ENCODE measurements at places on chromosomes 3 and 15.

- no peak for DNase-seq
Measured at GRCh38 chr15:63686351-63686750, 89.2 kb downstream of the FBXL22 start.

GRCh38 chr15:69949485-69949884 is 148.2 kb downstream of the TLE3 start:
- DNase-seq = no peak

- DNase-seq = peak; percentile 45
Measured at GRCh38 chr3:195133462-195133861, 137.5 kb downstream of the XXYLT1 start.

- DNase-seq = peak; percentile 11
Measured at GRCh38 chr3:111541911-111542483, at the start of gene CD96. CD96 (plus strand) TSS chr3:111542197; CDS start chr3:111542249, 52 bp downstream.

DNA sequence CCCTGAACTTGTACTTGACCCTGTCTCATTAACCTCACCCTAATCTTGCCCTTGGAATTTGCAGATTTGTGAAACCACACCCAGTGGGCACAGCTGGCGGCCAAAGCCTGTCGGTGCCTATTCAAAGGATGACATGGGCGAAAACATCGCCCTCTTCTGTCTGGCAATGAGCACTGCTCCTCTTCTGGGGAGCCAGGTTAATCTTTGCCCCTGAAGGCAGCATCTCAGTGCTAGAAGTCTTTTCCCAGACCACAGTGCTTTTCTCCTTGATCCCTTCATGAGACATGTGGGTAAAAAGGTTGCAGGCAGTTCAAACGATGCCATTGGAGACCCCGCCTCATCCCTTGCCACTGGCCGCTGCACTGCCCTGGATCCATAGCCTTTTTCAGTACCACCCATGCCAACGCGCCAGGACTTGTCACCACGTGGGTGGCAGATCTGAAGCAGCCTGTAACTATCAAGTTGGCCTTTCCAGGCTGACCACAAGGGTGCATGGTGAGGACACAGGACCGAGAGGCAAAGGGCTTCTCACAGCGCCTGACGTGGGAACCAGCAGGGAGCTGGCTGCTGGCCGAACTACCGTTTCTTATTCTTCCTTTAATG is 6.5 kb upstream of the DNASE1L3 start:
- DNase-seq = peak; percentile 56

DNA sequence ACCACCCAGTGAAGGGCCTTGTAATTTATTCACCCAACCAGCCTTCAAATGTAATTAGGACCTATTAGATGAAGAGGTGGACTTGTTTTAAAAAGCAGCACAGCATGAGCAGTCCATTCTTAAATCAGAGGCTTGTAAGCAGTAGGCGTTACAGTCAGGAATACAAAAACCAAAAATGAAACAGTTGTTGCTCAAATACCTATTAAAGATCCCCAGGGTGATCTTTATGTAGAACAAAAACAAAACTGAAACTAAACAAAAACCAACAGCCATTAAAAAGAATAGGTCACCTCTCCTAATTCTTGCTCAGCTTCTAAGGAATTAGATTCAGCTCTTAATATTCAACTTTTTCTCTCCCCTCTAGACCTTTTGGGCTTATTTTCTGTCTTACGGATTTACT is 104.9 kb upstream of the ST8SIA2 start:
- peak; percentile 33 for DNase-seq

DNA sequence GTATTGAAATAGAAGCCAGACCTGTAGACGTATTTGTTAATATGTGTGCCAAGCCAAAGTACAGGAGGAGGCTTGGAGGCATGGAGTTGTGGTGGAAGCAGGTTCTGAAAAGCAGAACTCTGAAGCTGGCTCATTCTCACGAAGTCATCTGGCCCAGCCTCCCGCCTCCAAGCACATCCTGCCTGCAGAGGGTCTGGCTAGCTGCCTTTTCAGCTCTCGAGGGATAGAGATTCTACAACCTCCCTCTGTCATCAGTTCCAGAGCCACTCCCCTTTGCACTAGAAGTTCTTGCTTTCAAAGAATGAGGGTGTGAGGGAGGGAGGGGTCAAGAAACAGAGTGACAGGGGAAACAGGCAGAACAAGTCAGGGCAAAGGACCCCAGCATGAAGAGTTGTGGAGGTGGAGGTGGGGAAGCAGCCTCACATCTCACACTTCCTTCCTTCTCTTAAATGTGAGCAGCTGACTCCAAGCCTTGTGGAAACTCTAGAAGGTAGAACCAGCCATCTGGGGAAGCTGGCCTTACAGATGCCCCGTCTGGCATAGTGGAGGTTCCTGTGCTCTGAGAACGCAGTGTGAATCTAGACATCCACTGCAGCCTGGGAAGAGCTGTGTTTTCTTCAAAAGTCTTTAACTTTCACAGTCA is 95.3 kb downstream of the SLC49A4 start:
- peak; percentile 39 for DNase-seq

- no peak for DNase-seq
Measured at GRCh38 chr3:133578548-133579191, 5.2 kb downstream of the CDV3 start.

GRCh38 chr3:71901645-71902044 is 116.7 kb upstream of the PROK2 start:
- no peak for DNase-seq

DNA sequence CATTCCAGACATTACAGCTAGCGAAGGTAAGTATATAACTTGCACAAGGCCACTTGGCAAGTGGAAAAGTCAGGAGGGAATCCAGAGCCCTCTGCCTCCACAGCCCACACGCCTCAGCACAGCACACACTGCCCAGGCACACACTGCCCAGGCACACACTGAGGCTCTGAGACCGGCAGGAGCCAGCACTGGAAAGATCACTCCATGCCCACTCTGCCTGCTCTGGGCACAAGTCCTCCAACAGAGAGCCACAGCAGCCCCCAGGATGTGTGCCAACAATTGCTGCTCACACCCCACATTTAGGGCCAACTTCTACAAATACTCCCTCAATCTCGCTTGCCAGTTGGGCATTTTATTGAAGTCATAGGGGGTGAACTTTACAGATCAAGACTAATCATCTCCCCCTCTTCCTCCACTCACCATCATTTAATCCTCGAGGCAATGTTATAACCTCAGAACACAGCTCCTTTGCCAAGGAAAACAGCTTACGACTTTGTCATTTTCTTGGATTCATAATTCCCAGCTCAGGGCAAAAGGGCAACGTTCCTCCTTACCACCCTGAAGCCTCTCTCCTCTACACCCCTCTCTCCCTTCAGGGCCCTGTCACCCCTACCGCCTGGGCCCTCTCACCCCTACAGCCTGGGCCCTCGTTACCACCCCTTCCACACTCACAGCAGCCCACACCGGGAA is 53.0 kb upstream of the TPM1 start:
- no peak for DNase-seq

- DNase-seq = no peak
Measured at GRCh38 chr15:83372434-83372891, 74.7 kb upstream of the SH3GL3 start.

DNA sequence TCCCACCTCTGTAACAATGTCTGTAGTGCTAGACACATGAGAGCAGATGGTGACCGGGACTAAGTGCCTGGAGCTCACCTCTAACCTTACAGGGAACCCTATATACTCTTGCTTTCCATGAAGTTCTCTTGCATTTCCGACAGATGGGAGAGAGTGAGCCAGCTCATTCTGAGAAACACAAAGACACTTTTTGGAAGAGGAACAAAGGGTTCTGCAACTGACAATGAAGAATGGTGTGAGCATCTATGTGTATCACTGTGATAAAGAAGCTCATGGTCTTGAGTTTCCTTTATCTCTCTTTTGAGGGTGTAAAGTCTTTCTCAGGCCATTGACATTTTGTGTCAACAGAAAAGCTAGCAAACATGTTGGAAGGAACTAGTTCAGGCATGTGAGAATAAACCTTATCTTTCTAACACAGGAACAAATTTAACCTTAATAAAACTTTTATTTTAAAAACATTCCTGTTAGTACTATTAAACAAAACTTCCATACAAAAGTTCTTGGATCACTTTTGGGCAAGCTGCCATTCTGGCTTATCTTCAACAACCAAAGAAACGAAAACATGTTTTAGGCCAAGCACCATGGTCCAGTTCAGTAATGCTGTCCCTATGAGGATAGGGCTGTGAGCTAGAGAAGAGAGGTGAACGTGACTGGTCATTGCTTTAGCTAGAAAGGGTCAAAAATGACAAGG is 142.7 kb downstream of the THRB start:
- DNase-seq = no peak

GRCh38 chr3:173003471-173003870 is 137.6 kb downstream of the SPATA16 start:
- DNase-seq = no peak

- DNase-seq = no peak
Measured at GRCh38 chr3:33937628-33938027, 139.2 kb downstream of the PDCD6IP start.

- no peak for DNase-seq
Measured at GRCh38 chr3:177137774-177138705, 59.2 kb downstream of the TBL1XR1 start.

- no peak for DNase-seq
Measured at GRCh38 chr15:83585601-83586335, 68.2 kb upstream of the ADAMTSL3 start.

DNA sequence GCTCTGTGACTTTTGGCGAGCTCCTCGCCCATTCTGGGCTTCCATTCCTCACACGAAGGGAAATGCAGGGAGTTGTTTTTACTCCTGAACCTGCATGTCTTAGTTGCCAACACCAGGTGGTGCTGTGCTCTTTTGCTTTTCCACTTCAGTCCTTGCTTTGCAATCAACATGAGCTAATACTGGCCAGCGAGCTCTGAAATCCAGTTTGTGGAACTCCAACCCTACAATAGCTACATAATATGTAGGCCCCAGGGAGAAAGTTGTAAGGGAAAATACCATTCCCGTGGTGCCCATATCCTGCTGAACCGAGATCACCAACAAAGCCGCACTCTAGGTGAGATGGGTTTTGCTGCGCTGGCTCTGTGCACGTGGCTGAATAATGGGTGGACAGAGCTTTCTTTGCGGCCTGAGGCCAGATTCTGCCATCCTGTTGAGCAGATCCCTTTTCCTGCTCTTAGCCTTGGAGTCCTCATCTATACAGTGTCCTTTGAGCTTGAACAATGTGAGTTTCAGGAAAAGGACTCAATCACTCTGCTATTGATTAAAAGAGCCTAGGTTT is 25.0 kb downstream of the LSM3 start:
- peak; percentile 76 for DNase-seq

GRCh38 chr3:99818818-99819217 is 1.2 kb downstream of the CMSS1 start:
- DNase-seq = no peak

DNA sequence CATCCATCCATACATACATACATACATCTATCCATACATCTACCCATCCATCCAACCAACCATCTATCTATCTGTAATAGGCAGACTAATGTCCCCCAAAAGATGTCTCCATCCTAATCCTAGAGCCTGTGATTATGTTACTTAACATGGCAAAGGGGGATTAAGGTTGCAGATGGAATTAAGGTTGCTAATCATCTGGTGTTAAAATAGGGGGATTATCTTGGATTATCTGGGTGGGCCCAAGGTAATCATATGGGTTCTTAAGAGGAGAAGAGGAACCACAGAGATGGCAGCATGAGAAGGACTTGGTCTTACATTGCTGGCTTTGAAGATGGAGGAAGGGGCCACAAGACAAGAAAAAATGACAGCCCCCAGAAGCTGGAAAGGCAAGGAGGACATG is 14.7 kb upstream of the RPL29 start:
- DNase-seq = no peak

GRCh38 chr3:183493296-183494045 is 62.0 kb downstream of the KLHL6 start:
- DNase-seq = no peak

DNA sequence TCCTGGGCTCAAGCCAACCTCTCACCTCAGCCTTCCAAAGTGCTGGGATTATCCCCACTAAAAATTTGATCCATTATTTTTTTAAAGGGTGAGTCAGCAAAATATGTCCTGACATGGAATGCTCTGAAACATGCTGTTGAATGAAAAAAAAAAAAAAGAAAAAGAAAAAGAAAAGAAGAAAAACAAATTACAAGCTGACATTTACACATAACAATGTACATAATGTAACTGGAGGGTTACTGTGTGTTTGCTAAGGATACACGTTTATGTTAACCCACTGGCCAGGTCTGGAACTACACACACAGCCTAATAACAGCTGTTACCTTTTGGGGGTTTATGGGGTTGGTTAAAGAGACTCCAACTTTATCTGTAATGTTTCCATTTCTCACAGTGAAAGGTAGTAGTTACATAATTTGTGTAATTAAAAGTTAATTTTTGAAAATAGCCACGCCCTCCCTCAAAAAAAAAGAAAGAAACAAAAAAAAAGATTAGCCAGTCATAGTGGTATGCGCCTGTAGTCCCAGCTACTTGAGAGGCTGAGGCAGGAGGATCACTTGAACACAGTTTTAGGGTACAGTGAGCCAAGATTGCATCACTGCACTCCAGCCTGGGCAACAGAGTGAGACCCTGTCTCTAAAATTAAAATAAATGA is 3.1 kb upstream of the MESP2 start:
- DNase-seq = no peak

GRCh38 chr3:109131276-109131675 is 5.2 kb upstream of the C3orf85 start:
- no peak for DNase-seq

GRCh38 chr15:95169541-95170459 is 938.4 kb downstream of the MCTP2 start:
- DNase-seq = no peak

DNA sequence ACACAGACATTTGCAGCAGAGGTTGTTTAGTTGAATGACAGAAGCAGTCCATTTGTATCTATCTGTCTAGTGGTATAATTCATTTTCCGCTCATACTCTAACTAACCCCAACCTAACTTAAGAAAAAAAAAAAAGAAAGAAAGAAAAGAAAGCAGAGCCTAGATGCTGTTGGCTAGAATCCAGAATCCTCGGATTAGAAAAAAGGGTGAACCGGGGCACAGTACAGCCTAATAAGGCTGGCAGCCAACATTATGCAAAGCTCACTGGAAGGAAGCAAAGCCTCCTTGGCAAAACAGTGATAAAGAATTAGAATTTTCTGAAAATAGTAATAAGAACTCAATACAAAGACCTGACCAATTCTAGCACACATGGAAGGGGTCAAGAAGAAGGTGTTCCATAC is 640.8 kb downstream of the TUSC7 start:
- no peak for DNase-seq

- DNase-seq = peak; percentile 39
Measured at GRCh38 chr3:186411994-186412393, 50.0 kb upstream of the DGKG start.

GRCh38 chr3:195900436-195901355 is 7.7 kb downstream of the TNK2 start:
- DNase-seq = peak; percentile 59
